ENCODE measurements at places on chromosomes 6 and 20. TPM values are rescaled to one million over a fixed set of nuclear protein-coding genes. Genes with fewer than 3 reads are reported as not detected.

Gene SLC32A1
- not detected for total RNA-seq

Gene ELOVL4
- total RNA-seq, result 1.4 TPM

Gene SLC35A1
- total RNA-seq, result 11.6 TPM

Gene SAMD5
- 1.4 TPM for total RNA-seq

Gene LHFPL5
- total RNA-seq, result not detected

Gene PBOV1
- not detected for total RNA-seq

Gene BPIFB1
- total RNA-seq, result not detected

Gene SLC17A1
- not detected for total RNA-seq

DNA sequence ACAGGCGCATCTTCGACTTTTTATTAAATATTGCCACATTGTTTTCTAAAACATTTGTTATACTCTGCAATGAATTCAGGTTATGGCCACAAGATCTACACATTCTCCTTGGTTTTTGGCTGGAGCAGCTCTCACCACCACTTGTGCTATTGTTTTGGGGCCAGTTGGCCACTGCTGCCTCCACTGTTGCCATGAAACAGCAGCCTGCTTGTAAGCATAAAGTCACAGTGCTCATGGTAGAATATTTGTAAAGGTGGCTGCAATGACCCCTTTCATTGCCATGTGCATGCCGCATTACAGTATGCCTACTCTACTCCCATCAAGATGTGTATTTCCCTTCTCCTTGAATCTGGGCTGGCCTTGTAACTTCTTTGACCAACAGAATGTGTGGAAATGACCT is 141.4 kb downstream of the SCML4 start:
- no peaks in the 10 kb centered on the region for H3K27me3 ChIP-seq
- no peaks in the 10 kb centered on the region for H3K36me3 ChIP-seq
- H3K27ac ChIP-seq, result no peak overlapping the region
- H3K4me3 ChIP-seq, result no peak overlapping the region

GRCh38 chr6:22530506-22530905 is 38.9 kb upstream of the HDGFL1 start:
- no peak overlapping the region for H3K27ac ChIP-seq
- H3K36me3 ChIP-seq, result no peaks in the 10 kb centered on the region
- no peak for DNase-seq

- H3K4me3 ChIP-seq, result no peak overlapping the region
- no peak overlapping the region for H3K27ac ChIP-seq
- DNase-seq, result no peak
- peaks cover 32% of the 10 kb centered on the region for H3K4me1 ChIP-seq
- H3K36me3 ChIP-seq, result no peaks in the 10 kb centered on the region
Observed at GRCh38 chr20:17871886-17872285, 96.7 kb downstream of the SNX5 start.

DNA sequence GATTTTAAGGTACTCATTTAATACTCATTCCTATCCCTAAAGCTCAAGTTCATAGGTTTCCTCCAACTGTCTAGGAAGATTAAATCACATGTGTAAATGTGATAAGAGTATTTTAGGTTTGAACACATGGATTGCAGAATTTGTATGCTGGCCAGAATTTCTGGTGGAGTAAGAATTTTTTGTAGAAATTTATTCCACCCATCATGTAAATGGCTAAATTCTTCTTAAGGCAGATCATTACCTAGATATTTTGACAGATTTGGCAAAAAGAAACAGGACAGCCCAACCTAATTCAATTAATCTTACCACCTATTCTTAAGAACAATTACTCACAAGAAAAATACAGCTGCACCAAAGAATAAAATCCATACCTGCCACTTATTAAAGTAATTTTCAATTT is 261.6 kb downstream of the GRIK2 start:
- no peaks in the 10 kb centered on the region for H3K36me3 ChIP-seq
- H3K4me3 ChIP-seq, result no peak overlapping the region
- no peak overlapping the region for H3K27ac ChIP-seq
- no peaks in the 10 kb centered on the region for H3K27me3 ChIP-seq
- H3K4me1 ChIP-seq, result no peaks in the 10 kb centered on the region

GRCh38 chr20:35108921-35109320 is 16.3 kb upstream of the TRPC4AP start:
- no peak overlapping the region for H3K4me3 ChIP-seq
- no peaks in the 10 kb centered on the region for H3K27me3 ChIP-seq
- DNase-seq, result no peak
- no peaks in the 10 kb centered on the region for H3K4me1 ChIP-seq

DNA sequence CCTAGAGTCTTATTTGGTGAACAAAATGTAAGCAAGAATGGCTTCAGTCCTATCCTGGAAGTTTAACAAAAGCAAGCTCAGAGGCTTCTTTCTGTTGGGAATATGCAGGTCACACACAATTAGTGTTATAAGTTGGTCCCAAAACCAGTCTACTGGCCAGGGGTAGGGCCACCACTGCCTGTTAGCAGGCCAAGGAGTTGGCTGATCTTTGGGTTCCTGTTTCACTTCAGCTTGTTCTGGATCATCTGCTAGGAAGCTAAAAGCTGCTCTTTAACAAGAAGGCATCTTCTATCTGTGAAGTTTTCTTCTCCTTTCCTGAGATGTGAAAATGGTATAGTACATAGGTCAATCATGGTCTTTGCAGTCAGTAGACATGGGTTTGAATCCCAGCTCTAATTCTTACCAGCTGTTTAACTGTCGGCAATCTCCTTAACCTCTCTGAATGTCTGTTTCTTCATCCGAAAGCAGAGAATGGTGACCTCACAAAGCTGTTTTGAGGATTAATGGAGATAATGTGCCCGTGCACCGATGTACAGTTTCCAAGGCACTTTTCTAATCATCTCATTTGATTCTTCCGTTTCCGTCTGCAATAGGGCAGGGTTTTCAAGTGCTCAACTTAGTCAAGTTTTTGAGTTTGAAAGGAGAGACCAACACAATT is 271.2 kb upstream of the TAB2 start:
- DNase-seq, result no peak
- no peak overlapping the region for H3K27ac ChIP-seq
- H3K36me3 ChIP-seq, result no peaks in the 10 kb centered on the region

GRCh38 chr20:47036091-47036870 is 141.6 kb downstream of the EYA2 start:
- H3K4me3 ChIP-seq, result no peak overlapping the region
- no peak overlapping the region for H3K27ac ChIP-seq
- peak; percentile 63 for DNase-seq

DNA sequence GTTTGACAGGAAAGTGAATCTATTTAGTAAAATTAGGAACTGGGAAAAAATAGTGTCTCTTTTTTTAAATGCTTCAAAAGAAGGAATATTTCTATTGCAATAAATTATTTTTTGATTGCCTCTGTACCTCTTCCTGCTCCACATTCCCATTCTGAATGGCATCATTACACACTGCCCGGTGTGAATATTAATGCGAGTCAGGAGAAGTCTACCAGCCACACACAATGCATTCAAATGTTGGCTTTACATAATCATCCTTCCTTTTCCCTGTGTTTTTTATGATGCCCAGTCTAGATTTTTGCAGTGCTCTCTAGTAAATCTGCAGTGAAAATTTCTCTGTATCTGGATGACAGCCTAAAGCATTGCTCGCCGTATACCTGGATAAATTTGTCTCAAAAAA is 118.9 kb downstream of the SAMD5 start:
- H3K4me1 ChIP-seq, result no peaks in the 10 kb centered on the region
- H3K27ac ChIP-seq, result no peak overlapping the region
- DNase-seq, result no peak
- no peaks in the 10 kb centered on the region for H3K27me3 ChIP-seq

DNA sequence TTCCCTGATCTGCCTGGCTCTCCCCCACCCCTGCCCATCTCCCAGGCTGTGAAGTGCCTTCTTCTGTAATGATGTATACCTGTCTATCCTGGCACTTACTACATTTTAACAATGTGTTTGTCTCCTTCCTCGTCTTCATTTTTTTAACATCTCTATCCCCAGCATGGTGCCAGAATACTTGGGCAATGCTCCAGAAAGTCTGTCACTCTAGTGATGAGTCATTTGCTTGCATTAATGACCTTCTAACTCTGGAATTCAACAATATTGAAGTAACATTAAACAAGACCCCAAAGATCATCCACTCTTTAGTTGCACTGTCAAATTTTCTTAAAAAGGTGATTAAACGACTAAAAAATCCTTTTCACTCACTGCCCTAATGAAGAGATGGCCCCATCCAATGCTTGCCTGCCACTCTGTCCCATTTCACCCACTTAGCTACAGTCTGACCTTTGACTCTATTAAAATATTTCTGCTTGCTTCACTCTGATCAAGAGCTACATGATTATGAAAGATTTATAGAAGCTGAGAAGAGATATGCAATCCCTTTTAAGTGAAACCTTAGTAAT is 7.7 kb upstream of the KLHL31 start:
- peak overlapping the region; percentile 68 for H3K27ac ChIP-seq
- no peak for DNase-seq
- H3K36me3 ChIP-seq, result no peaks in the 10 kb centered on the region
- H3K4me3 ChIP-seq, result no peak overlapping the region
- H3K4me1 ChIP-seq, result peaks cover 13% of the 10 kb centered on the region

- H3K36me3 ChIP-seq, result no peaks in the 10 kb centered on the region
- H3K4me3 ChIP-seq, result peak overlapping the region; percentile 54
- H3K27ac ChIP-seq, result peak overlapping the region; percentile 79
- peaks cover 26% of the 10 kb centered on the region for H3K4me1 ChIP-seq
- H3K27me3 ChIP-seq, result no peaks in the 10 kb centered on the region
Observed at GRCh38 chr20:49568278-49569151, 578 bp upstream of the PTGIS start.

DNA sequence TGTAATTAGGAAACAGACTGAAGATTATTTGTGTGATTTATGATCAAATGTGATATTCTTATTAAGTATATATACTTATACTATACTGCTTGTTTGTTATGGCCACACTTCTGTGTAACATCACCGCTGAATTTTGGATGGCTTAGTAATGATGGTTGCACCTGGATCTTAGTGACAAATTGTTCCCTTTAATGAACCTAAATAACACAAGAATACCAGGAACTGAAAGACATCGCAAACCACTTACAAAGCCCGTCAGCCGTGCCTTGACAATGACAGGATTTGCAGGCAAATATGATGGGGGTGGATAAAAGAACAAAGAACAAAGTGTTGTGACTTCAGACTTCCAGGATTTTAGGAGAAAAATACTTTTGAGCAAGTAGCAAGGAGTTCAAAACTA is 67.1 kb downstream of the LAMP5 start:
- H3K36me3 ChIP-seq, result no peaks in the 10 kb centered on the region
- no peak overlapping the region for H3K4me3 ChIP-seq
- no peak overlapping the region for H3K27ac ChIP-seq
- H3K27me3 ChIP-seq, result no peaks in the 10 kb centered on the region

DNA sequence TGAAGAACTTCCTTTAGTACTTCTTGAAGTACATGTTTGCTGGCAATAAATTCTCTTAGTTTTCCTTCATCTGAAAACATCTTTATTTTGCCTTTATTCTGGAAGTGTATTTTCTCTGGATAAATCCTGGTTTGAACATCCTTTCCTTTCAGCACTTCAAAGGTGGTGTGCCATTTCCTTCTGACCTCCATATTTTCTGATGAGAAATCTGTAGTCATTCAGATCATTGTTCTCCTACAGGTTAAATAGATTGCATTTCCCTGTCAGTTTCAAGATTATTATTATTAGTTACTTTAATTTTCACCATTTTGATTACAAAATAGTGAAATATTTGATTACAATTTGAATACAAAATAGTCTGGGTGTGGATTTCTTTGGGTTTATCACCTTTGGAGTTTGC is 134.5 kb downstream of the CDH26 start:
- no peak overlapping the region for H3K27ac ChIP-seq
- no peak overlapping the region for H3K4me3 ChIP-seq
- no peak for DNase-seq
- peaks cover 6% of the 10 kb centered on the region for H3K27me3 ChIP-seq
- no peaks in the 10 kb centered on the region for H3K4me1 ChIP-seq
- no peaks in the 10 kb centered on the region for H3K36me3 ChIP-seq

DNA sequence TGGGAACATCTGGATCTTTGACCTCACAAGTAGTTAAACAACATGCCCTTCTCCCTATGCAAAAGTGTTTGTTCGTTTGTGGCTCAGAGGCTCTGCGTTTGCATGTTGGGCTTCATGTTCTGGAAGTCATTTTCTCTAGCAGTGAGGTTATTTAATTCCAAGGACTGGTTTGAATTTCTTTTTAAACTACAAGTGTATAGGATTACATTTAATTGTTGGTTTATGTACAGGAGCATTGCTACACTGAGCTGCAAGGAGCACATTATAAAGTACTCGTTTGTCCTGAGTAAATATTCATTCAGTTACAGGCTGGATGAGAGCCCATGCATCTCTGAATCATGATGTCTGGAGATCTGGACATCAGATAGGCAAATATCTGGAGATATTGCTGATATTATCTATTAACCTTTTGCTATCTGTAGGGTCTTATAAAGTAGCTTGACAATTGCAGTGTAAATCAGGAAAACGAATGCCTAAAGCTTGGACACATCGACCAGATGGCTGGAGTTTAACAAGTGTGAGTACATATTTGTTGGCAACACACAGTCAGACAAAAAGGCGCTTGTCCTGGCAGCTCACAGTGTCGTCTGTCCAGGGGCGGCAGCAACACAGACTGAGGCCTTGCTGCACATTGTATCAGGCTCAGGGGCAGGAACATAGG is 84.6 kb downstream of the PDE7B start:
- no peak overlapping the region for H3K27ac ChIP-seq
- H3K36me3 ChIP-seq, result no peaks in the 10 kb centered on the region
- no peak for DNase-seq
- peaks cover 6% of the 10 kb centered on the region for H3K4me1 ChIP-seq

- H3K27ac ChIP-seq, result no peak overlapping the region
- H3K27me3 ChIP-seq, result no peaks in the 10 kb centered on the region
- H3K4me1 ChIP-seq, result no peaks in the 10 kb centered on the region
- DNase-seq, result no peak
- H3K4me3 ChIP-seq, result no peak overlapping the region
Observed at GRCh38 chr20:13443690-13444089, 195.0 kb downstream of the TASP1 start.

DNA sequence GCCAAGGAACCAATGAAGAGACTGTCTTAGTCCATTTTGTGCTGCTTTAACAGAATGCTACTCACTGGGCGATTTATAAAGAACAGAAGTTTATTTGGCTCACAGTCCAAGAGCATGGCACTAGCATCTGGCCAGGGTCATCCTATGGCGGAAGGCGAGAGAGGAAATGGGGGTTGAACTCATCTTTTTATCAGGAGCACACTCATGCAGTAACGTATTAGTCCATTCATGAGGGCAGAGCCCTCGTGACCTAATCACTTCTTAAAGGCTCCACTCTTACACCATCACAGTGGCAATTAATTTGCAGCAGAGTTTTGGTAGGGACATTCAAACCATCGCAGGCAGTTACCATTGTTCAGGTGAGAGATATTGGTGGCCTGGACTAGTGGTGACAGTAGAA is 8.5 kb downstream of the ARFGEF2 start:
- no peak overlapping the region for H3K4me3 ChIP-seq
- DNase-seq, result no peak
- peak overlapping the region; percentile 77 for H3K27ac ChIP-seq
- H3K27me3 ChIP-seq, result no peaks in the 10 kb centered on the region
- H3K36me3 ChIP-seq, result no peaks in the 10 kb centered on the region
